Left cardiac atrium (tissue), 4 donors: ENCODE measurements at places on chromosomes 7 and 10.
A peak's percentile ranks its signal among the peaks of the same experiment; 100 is the strongest.

DNA sequence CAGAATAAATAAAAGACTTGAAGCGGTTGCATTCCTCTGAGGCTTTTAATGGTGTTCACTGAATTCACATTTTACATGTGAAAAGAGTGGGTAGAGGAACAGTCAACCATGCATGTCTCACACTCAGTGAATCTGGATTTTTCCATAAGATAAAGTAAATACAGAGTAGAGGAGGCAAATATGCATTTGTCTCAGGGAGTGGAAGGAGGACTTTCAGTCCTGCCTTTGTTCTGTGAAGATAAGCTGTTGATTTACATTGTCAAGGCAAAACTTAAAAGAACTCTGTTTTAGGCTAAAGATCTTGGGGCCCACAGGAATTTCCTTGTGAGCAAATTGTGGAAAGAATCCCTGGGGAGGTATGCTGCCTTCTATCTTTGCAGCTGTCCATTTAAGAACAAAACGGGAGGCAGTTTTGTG lies 825.3 kb upstream of the MBL2 start:
- DNase-seq = no peak

GRCh38 chr7:71254751-71255150 lies 122.8 kb downstream of the GALNT17 start:
- no peak for DNase-seq

- no peak for DNase-seq
These were observed 14.2 kb downstream of the GOLGA7B start for GRCh38 chr10:97863808-97864207.

- DNase-seq = no peak
These were observed 132.6 kb downstream of the ELMO1 start for GRCh38 chr7:37315772-37316715.

DNA sequence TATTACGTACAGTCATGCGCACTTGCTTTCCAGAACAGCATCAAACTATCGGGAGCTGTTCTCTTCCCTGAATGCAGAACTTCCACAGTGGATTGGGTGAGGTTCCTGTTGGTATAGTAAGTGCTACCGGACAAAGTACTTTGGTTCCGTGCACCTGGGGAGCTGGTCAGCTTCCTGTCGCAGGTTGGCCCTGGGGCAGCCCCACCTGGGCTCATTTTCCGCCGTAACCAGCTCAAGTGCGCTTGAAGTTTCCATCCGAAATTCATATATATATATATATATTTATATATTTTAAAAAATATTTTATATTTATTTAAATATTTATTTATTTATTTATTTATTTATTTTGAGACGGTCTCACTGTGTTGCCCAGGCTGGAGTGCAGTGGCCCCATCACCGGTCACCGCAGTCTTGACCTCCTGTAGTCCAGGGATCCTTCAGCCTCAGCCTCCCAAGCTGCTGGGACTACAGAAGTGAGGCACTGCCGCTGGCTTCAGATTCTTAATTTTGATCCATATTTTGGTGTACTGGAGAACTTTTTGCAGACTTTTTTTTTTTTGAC lies 6.5 kb downstream of the SCART1 start:
- no peak for DNase-seq

- no peak for DNase-seq
These were observed 12.6 kb upstream of the GRB10 start for GRCh38 chr7:50795253-50795652.

GRCh38 chr10:121994429-121994941 lies 5.5 kb downstream of the TACC2 start:
- peak; percentile 35 for DNase-seq

- no peak for DNase-seq
These were observed 341.9 kb downstream of the PLXDC2 start for GRCh38 chr10:20158086-20158485.

DNA sequence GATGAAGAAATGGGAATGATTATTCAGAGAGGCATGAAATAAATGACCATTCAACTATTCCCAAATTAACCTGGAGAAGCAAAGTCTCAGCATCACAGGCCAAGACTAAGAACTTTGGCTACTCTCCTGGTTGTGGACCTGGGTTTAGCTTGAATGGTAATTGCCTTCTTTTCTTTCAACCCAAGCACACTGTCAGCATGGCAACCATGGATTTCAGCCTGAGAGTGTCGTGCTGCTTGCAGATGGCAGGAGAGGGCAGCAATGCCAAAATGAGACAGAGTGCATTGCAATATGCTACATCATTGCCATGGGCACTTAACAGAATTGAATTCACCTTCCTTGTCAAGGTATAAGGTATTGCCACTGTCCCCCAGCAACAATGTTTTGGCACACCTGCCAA lies 767.2 kb downstream of the REEP3 start:
- no peak for DNase-seq

- DNase-seq = no peak
These were observed 53.0 kb downstream of the ASNS start for GRCh38 chr7:97819161-97819560.
